ENCODE measurements at places on chromosomes 2 and 18.

DNA sequence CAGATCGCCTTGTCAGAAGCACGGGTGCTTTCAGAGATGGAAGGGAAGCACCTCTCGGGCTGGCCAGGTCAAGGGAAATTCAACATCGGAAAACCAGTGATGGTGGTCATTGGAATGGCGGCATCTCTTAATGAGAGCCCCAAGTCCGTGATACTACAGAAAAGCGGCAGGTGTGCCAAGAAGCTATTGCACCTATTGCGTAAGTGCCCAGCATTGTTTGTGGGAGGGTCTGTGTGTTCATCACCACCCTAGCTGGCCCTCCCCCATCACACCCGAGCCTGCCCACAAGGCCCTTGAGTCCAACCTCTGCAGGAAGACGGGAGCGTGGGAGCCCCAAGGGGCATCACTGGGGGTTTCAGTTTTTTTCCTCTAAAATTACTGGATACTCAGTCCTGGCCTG is 100.7 kb downstream of the DGKD start:
- no peak for DNase-seq

- DNase-seq = peak; percentile 60
Observed at GRCh38 chr2:42328148-42328833, 32.7 kb downstream of the COX7A2L start.

DNA sequence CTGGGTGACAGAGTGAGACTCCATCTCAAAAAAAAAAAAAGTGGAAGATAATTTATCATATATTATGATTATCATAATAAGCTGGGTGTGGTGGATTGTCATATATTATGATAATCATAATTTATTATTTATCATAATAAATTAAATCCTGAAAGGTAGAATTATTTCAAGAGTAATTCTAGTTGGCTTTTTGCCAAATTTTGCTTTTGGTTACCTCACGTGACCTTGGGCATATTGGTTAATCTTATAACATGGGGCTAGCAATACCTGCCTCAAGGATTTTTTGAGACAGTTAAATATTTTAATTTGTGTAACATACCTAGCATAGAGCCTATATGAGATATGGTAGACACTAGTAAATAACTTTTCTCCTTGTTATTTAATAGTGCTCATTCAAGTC is 111.3 kb upstream of the TTC27 start:
- peak; percentile 6 for DNase-seq

DNA sequence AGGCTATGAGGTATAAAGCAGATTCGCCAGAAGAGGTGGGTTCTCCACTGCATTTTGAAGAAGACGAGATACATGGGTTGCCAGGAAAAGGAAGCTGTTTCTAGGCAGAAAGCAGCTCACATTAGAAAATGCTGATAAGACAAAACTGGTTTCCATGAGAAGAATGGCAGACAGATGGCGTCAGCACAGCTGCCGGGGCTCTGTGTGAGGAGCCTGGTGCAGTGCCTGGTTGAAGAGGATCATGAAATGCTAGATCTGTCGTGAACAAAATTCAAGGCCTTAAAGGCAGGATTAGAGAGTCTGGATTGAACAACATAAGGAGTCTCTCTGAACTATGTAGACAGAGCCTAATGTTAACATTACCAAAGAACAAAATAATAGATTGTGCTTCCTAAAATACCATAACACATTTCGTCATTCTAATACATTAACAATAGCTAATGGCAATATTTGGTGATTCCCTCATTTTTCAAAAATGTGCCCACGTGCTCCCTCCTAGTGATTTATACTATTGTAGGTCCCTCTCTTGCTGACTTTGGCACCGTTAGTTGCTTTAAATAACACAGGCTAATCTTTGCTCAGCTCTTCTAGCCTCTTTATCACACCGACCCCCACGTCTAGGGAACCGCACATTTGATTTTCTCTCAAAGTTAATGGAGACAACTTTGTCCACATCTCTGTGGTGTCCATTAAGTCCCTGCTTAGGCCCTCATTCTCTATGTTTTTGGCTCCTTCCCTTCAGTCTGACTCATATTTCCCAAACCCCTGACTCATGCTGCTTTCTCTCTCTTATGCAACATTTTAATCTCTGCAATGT is 38.2 kb downstream of the EFEMP1 start:
- peak; percentile 90 for DNase-seq

DNA sequence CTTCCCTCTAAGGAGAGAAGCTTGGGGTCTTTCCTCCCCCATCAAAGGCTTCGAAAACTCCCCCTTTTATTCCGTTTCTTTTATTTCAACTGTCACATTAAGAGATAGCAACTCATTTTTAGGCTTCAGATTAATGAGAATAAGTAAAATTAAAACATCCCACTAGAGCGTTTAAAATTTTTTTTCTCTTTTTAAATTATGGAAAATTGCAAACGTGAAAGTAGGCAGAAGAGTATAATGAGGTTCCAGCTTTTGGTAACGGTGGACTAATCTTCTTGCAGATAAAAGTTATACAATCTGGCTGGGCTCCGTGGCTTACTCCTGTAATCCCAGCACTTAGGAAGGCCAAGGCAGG is 21.9 kb upstream of the RMP24 start:
- DNase-seq = no peak

GRCh38 chr2:53813151-53813550 is 26.3 kb downstream of the ERLEC1 start:
- no peak for DNase-seq

GRCh38 chr18:45660746-45661145 is 45.5 kb downstream of the SLC14A2 start:
- DNase-seq = no peak

DNA sequence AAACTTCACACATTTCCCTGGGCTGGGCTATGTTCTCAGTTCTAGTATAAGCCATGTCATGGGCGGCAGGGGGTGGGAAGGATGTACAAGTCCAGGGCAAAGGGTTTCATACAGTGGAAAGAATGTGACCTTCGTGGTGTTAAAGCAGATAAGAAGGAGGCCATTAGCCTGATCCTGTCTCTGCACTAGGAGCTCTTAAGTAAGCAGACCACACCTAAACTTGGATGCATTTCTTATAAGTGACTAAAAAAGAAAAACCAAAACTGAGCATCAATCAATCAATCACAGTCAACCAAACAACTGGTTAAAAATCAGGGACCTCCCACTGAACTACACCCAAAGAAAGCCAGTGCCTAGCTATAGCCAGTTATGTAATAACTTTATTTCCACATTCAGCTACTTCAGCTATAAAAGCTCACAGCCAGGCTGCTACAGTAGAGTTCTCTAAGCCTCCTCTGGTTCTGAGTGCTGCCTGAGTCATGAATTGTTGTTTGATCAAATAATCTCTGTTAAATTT is 46.8 kb upstream of the RIOK3 start:
- peak; percentile 58 for DNase-seq

DNA sequence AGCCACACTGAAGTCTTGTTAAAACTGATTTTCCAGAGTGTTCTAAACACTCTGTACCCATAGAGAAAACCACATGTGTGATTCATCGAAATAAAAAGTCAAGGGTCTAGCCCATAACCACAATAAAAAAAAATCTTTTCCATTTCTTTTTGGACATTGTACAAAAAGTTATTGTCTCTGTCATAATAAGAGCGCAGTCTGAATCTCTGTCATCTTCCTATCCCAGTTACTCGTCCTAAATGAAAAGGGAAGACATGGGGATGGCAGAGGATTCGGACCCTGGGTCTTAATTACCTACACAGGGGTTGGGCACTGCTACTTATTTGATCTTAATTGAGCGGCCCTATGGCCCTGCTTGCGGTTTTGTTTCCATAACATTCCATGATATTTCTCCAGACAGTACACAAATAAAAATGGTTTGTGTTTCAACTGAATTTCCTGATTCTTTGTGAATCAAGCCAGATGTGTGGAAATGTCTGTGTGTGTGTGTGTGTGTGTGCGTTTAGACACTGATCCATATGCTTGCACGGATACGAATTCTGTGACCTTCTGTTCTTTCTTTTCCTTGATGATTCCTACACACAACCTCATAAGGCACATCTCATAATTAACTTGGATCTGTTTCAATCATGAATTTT is 133.4 kb upstream of the SPATS2L start:
- DNase-seq = peak; percentile 10

GRCh38 chr2:39039072-39039471 is 81.8 kb downstream of the SOS1 start:
- DNase-seq = no peak

GRCh38 chr2:3728104-3729054 is 25.0 kb downstream of the DCDC2C start:
- peak; percentile 79 for DNase-seq

DNA sequence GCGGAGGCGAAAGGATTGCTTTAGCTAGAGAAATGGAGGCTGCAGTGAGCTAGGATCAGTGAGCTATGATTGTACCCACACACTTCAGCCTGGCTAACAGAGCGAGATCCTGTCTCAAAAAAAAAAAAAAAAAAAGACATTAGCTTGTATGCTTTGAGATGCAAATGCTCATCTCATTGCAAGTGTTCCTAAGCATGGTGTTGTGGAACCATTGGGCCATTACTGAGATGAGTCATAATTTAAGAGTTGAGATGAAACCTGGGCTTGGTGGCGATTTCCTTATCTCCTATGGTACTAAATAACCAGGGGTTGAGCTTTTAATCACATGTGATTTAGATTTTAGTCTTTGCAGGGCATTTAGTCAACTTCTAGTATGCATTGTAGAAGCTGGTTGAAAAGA is 2.2 kb downstream of the PLEKHA3 start:
- DNase-seq = peak; percentile 11

DNA sequence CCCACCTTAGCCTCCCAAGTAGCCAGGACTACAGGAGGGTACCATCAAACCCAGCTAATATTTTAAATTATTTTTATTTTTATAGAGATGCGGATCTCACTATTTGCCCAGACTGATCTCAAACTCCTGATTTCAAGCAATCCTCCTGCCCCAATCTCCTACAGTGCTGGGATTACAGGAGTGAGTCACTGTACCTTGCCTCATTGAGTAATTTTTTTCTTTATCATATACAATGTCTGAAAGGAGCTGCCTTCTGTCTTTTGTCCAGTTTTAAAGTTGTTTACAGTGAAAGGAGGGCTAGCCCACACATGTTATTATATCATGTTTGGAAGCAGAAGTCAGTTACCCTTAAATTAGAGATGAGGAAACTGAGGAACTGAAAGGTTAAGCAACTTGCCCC is 32.5 kb downstream of the PRKRA start:
- DNase-seq = peak; percentile 40

- no peak for DNase-seq
Observed at GRCh38 chr2:222108957-222109585, 189.7 kb downstream of the PAX3 start.

- no peak for DNase-seq
Observed at GRCh38 chr2:28413899-28414295, 21.2 kb downstream of the FOSL2 start.

DNA sequence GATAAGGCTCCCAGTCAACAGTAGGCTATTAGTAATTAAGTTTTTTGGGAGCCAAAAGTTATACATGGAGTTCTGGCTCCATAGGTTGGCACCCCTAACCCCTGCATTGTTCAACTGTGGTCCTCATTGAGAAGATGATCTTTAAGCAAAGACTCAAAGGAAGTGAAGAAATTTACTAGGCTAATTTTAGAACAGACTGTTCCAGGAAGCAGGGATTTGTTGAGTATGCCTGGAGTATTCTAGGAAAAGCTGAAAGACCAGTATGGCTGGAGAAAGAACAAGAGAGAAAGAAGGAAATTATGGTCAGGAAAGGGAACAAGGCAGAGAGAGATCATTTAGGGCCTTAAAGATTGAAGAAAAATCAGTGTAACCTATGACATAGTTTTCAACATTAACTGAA is 125.1 kb downstream of the PMAIP1 start:
- peak; percentile 16 for DNase-seq

Measured in GM23248 (cell line).